Hippocampal formation (tissue), 2 donors: ENCODE measurements at places on chromosomes 12 and 14.

DNA sequence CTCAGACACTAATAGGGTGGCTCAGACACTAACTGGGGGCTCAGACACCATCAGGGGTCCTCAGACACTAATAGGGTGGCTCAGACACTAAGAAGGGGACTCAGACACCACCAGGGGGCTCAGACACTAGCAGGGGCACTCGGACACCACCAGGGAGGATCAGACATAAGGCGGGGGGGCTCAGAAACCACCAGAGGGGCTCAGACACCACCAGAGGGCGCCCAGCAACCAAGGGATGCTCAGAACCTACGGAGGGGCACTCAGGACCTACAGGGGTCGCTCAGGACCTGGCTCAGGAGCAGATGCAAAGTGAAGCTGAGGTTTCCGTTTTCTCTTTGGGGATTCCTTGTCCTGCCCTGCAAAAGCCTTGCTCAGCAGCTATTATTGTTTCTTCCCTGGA is 448.5 kb downstream of the TMEM121 start:
- DNase-seq = no peak

GRCh38 chr12:46373301-46374296 is 1.0 kb upstream of the SLC38A2 start:
- DNase-seq = no peak

DNA sequence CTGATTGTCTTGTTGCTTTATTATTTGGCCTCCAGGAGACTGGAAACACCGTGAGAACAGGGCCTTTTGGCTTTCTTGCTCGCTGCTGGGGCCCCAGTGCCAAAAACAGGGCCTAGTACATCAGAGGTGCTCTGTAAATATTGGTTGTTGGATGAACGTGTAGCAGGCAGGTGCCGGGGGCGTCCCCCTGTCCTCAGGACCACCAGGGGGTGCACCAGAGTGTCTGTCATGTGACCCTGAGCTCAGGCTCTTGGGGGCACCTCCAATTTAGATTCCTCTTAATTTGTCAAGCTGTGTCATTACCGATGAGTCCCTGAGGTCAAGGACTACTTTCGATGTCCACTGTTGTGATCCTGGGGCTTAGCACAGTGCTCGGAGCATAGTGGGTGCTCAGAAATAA is 87.1 kb downstream of the ACACB start:
- DNase-seq = no peak

DNA sequence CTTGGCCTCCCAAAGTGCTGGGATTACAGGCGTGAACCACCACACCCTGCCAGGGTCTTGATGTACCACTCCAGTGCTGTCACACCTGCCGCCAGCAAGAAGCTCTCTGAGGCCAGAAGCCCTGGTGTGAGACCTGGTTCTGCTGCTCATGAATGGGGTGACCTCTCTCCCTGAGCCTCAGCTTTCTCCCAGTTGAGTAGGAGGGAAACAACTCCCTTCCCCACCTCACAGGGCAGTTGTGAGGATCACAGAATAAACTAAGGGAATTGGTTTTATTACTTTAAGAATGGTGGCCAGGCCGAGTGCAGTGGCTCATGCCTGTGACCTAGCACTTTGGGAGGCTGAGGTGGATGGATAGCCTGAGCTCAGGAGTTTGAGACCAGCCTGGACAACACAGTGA is 5.8 kb upstream of the CD63 start:
- DNase-seq = no peak

GRCh38 chr12:64680235-64680634 is 69.9 kb downstream of the RASSF3 start:
- DNase-seq = no peak

GRCh38 chr12:121826318-121827150 is 22.7 kb downstream of the SETD1B start:
- no peak for DNase-seq

GRCh38 chr14:89040080-89040459 is 215.6 kb downstream of the TTC8 start:
- no peak for DNase-seq

GRCh38 chr12:4433745-4434058 is 11.9 kb downstream of the FGF6 start:
- no peak for DNase-seq

- DNase-seq = no peak
These were observed 180.9 kb downstream of the RPS29 start for GRCh38 chr14:49405291-49405690.

DNA sequence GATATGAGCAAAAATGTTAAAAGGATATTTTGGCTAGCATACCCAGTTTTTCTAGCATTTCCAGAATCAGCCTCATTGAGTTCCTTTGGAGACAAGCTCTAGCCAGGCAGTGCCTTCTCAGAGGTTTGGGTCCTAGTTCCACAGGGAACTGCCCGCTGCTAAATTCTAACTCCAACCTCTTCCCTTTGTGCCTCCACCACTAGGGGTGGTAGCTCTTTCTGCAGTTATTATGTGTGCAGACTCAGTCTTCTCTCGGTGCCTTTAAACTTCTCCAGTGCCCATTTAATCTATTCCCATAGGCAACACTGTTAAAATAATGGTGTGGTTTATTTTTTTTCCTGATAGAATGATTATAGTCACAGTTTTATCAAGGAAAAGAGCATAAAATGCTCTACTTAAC is 21.5 kb upstream of the SLC25A3 start:
- no peak for DNase-seq

DNA sequence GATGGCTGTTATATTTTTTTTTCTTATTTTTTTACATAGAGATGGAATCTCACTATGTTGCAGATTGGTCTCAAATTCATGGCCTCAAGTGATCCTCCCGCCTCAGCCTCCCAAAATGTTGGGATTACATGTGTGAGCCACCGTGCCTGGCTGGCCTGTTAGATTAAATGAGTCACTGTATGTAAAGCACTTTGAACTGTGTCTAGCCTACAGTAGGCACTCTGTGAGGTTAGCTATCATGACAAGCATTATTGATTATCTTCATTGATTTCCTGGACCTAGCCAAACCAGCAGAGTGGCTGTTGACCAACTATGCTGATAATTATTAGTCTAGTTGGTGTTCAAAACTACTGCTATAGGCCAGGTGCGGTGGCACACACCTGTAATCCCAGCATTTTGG is 42.6 kb downstream of the ARF6 start:
- no peak for DNase-seq

- DNase-seq = no peak
These were observed 27.2 kb upstream of the GPR132 start for GRCh38 chr14:105092171-105093037.

GRCh38 chr14:81301371-81301770 is 80.6 kb upstream of the GTF2A1 start:
- no peak for DNase-seq
